Hepatocyte (in vitro differentiated cells): ENCODE measurements at places on chromosomes 1 and 21. TPM values are rescaled to one million over a fixed set of nuclear protein-coding genes. Genes with fewer than 3 reads are reported as not detected.

DNA sequence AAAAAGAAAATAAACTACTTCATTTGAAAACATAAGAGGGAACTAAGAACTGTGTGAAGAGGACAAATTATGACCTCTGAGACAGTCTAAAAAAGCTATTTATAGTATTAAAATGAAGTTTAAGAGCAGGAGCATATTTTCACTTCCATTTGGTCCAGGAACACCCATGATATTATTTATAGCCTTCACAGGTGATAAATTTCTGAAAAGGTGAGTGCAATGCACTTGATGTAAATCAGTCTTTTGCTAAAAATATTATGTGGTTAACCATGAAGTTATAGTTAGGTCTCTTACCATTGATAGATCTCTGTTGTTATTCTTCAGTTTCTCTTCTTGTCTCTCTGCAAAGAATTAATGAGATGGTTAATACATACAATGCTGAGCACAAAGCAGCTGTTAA, 14.7 kb downstream of the TMCO1 start:
- no peak for DNase-seq

- no peak for DNase-seq
Observed at GRCh38 chr1:163509114-163509513, 187.4 kb downstream of the NUF2 start.

DNA sequence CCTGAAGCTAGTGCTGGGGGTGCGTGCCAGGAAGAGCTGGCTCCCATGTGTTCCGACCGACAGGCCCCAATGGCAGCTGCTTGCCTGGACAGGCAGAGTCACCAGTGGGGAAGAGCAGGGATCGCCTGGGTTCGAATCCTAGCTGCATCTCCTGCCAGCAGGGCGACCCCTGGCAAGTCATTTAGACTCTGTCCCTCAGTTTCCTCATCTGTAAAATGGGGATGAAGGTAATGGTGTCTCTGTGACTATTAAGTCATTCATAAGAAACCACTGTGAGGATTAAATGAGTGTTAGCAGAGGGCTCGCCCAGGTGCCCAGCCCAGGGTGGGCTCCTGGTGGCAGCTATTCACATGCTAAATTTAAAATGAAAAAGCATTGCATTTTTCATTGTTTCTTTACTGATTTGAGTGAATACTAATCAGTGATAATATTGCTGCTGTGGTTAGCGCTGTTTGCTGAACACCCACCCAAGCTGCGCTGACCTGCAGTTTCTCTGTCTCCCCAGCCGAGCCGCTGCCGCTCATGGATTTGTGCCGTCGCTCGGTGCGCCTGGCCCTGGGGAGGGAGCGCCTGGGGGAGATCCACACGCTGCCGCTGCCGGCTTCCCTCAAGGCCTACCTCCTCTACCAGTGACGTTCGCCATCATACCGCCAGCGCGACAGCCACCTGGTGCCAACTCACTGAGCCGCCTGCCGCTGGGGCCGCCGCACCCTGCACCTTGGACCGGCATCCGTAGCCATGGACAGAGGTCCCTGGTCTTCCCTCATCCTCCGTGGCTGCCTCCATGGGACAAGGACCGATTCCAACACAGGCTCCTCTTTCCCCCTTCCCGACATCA, 74.5 kb downstream of the SPSB1 start:
- no peak for DNase-seq

The LRRC7 gene
- total RNA-seq: 1.3 and 1.8 TPM in 2 replicates

DNA sequence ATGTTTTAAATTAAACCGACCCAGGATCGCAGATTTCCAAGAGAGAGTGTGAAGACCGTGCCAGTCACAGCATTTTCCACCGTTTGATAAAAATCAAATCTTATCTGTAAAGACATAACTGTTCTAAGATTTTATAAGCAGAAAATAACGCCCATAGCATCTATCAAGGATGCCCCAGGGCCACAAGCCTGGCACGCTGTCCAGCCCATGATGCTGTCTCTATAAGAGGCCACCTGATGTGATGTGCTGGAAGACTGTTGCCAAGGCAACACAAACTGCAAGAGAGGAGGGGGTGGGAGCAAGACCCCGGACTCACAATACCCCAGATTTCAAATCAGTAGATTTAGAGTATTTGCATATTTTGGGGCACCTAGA, 116.5 kb downstream of the DSCAM start:
- DNase-seq: no peak

The S100A12 gene
- not detected in 2 replicates for total RNA-seq

The VWA5B1 gene
- total RNA-seq: 0.24 and 0.33 TPM in 2 replicates

DNA sequence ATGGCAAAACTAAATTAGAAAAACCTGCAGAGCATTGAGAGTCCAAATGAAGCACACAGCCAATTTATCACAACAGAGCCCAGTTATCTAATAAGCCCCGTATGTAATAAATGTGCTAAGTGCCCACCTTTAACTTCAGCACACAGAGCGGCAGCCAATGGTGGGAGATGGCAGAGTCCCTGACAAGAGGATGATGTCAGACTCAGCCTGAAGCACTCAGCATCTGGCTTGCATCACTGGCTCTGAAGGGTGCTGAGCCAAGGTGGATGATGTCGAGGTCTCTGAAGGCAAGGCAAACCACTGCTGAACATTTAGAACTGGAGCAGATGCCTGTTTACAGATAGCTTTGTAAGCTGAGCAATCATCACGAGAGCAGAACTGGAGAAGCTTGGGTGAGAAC, 118.3 kb downstream of the NUF2 start:
- peak; percentile 36 for DNase-seq

GRCh38 chr1:88610687-88611086, 73.4 kb upstream of the PKN2 start:
- no peak for DNase-seq

The PPP1R8 gene
- total RNA-seq: 38.7 and 42.8 TPM in 2 replicates

DNA sequence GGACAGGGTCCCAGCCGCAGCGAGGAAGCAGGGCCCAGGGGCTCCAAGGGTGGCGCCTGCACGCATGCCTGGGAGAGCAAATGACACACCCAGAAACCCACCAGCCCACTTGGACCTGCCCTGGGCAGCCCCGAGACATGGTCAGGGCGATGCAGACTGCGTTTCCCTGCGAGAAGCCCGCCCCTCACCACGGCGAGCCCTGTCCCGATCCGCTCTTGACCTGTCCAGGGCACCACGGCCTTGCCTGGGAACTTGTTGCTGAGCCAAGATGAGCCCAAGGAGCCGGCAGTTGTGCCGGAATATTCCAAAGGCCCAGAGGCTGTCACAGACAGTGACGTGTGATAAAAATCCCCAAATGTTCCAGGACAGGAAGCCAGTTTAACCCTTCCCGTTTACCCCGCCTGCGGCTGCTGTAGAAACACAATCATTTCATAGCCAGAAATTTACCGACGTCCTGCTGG, 78.1 kb downstream of the SIK1 start:
- no peak for DNase-seq

DNA sequence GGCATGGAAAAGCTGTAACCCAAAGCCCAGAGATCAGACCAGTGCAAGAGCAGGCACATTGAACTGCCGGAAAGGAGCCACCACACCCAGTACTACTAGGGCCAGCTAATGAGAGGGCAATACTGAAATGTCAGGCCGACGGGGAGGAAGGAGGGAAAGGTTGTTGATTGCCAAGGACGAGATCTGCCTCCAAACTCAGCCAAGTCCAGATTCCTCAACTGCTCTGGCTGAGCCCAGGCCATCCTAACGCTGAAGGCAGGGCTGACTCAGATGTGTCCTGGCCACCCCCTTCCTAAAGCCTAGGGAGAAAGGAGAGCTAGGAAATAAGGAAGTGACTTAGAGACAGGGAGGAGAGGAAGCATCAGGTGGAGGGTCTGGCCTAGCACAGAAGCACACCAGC, 42.1 kb upstream of the IPO9 start:
- no peak for DNase-seq

- DNase-seq: peak; percentile 66
Observed at GRCh38 chr1:24022581-24023361, 42.6 kb upstream of the SRSF10 start.

The OR2T29 gene
- total RNA-seq: not detected in 2 replicates

The NMNAT2 gene
- 0.88 and 1.00 TPM in 2 replicates for total RNA-seq

DNA sequence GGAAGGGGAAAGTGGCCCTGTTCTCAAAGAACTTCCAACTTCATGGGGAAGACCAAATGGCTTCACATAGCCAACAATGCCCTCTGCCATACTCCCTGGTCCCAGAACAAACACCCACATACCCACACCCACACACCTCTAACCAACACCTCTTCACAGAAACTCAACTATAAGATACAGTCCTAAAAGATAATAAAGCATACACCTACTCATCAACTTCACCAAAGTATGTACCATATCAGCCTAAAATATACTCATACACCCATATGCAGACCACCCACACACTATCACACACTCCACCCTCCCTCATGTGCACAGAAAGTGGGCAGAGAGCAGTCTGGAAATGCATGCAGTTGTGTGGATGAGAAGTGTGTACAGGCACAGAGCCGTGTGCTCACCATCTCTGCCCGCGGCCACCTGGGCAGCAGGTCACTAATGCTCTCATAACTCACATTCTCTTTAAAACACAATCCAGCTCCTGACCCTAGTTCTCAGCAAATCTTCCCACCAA, 27.7 kb downstream of the IQGAP3 start:
- DNase-seq: no peak

The PGLYRP4 gene
- total RNA-seq: not detected in 2 replicates

The ABCA4 gene
- total RNA-seq: 0.53 and 1.0 TPM in 2 replicates

The SLC1A7 gene
- not detected in 2 replicates for total RNA-seq

The BSND gene
- total RNA-seq: 0.23 TPM in 1 of 2 replicates, not detected in the other

DNA sequence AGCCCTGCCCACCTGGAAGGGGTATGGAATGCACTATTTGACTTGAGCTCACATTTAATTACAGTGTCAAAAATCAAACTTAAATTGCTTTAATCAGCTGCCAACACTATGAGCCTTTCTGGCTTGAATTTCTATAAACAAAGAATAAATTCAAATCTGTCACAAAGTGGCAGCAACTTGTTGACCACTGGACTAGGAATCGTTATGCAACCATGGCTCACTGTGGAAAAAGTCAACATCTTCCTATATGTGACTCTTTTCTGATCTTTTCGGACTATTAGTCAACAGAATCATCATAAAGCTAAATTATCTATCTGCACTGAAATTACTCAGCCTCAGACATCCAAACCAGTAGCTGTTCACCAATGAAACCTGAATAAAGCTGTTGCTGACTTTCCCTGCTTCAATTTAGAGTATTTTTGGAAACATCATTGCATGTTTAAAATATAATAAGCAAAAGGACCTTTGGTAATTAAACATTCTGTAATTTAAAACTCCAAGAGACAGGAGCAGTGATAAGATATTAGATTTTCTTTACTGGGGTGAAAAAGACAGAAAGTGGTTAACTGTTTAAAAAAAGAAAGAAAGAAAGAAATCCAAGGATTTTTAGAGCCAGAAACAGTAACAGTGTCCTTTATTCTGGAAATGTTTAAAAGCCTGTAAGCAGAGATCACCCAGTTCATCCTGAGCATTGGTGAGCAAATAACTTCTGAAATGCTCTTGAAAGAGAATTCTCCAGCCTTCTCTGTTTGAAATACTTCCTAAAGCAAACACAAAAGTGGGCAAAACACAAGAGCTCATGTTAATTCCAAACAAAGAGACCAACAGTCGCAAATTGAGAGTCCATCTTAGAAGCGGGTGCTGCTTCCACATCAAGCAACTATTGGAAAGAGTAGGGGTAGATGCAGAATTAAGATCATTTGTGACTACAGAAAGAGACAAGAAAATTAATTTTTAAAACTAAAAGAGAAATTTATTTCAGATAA, 26.2 kb upstream of the ERG start:
- no peak for DNase-seq

DNA sequence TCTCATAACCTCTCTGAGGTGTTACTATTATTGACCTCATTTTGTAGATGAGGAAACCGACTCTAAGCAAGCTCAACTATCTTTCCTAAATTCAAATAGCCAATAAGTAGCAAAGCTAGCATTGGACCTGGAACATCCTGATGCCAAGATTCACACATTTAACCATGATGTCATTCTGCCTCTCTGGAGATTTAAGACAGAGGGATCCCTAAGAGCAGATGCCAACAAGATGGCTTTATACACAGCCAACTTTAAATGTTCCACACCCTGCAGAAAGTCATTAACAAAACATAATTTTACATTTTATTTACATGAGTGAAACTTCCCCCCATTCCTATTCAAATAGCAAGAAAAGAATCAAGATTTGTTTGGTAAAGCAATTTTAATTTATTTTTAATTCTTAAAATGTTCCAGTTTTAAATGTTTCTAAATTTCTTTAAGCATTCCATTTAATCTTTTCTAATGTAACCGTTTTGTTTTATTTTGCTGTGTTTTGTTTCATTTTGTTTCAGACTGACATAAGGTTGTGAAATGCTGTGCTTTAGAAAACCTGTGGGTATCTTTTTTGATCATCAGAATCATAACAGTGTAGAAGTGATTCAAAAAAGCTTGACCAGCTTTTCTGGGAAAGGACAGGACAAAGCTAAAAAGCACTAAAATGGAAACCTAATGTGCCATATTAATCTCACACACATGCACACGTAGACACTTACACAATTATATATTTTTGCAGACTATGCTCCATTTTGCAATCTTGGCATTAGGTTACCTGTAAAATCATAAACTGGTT, 7.6 kb upstream of the VAV3 start:
- no peak for DNase-seq

The MYOG gene
- not detected in 2 replicates for total RNA-seq

The CHIA gene
- 0.28 TPM in 1 of 2 replicates, not detected in the other for total RNA-seq

The OR14K1 gene
- not detected in 2 replicates for total RNA-seq

The GUCA2A gene
- total RNA-seq: 6.5 and 13.5 TPM in 2 replicates

GRCh38 chr1:202107321-202107761, 15.4 kb upstream of the GPR37L1 start:
- DNase-seq: no peak

DNA sequence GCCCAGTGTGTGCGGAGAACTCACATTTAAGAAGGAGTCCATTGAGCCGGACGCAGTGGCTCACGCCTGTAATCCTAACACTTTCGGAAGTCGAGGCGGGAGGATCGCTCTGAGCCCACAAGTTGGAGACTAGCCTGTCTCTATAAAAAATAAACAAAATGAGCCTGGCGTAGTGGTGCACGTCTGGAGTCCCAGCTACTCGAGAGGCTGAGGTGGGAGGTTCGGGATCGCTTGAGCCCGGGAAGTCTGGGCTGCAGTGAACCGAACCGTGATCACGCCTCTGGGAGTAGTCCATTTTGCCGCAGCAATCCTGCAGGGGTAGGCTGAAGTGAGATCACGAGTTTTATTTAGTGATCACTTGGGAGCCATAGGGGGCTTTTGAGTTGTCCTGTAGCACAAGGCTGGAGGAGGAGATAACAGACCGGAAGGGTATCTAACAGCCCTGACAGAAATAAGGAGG, 497 bp upstream of the FUCA1 start:
- DNase-seq: no peak

DNA sequence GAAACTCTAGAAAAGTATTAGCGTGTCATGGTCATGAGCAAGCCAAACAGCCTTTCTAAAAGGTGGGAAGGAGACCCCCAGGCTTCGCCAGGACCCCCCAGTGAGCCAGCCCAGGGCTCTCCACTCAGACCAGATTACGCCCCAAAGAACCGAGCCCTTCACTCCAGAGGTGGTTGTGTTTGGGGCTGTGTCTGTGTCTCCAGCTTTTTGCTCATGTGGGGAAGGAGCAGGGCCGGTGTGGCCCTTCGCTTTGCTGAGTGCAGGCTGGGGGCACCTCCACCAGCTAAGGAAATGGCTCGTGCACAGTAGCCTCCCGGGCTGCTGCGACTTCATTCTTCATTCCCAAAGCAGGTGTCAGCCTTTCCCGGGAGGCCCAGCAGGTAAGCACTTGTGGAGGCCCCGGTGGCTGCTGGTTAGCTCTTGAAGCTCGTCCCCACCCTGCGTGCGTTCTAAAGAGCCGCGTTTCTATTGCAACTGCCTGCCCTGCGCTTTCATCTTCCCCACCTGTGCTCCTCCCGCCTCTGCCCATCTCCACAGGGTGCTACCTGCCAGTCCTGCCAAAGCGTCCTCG, 531 bp downstream of the TSPEAR start:
- peak; percentile 62 for DNase-seq
